SW480 (cell line): ENCODE measurements at places on chromosomes 4 and X.

DNA sequence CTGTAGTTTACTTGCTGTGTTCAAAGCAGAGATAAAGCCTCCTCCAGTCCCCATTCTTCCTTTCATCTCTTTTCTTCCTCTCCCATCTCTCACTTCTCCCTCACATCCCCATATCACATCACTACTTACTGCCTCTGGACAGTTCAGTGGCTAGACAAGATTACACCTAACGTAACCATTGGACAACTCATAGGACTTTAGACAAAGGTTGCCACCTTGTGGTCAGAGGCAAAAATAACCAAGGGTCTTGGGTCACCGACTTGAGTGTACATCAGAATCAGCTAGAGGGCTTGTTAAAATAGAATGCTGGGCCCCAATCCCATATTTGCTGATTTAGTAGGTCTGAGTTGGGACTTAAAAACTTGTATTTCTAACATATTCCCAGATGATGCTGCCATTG lies 109.3 kb upstream of the DGKK start:
- DNase-seq = peak; percentile 63

- DNase-seq = no peak
These were observed 109.0 kb downstream of the ENOX2 start for GRCh38 chrX:130793975-130794374.

DNA sequence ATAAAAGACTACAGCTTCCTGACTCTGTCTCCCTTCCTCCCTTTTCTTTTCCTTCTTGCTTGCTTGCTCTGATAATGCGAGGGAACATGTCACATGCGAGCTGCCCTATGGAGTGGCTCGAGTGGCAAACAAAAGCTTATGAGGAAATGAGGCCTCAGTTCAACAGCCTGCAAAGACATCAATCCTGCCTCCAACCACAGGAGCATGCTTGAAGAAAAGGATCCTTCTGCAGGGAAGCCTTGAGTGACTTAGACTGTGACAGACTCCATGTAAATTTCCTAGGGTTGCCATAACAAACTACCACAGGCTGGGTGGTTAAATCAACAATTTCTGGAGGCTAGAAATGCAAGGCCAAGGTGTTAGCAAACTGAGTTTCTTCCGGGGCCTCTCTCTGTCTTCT lies 152.5 kb downstream of the NR3C2 start:
- DNase-seq = no peak

GRCh38 chr4:127149086-127149485 lies 483.7 kb upstream of the INTU start:
- no peak for DNase-seq

DNA sequence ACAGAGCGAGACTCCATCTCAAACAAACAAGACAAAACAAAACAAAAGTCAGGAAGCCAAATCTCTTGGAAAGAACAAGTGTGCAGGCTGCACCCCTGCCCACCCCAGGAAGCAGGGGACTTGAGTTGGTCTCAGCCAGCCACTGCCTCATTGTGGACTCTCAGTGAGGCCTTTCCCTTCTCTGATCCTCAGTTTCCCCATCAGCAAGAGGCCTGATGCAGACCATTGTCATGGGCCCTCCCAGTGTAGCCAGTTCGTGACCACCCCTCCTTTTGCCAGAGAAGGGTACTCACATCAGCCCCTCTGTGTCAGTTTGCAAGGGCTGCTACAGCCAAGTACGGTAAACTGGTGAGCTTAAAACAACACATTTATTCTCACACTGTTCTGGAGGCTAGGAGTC lies 48.9 kb upstream of the MAMLD1 start:
- DNase-seq = no peak

- no peak for DNase-seq
These were observed 1131.6 kb upstream of the PCDH7 start for GRCh38 chr4:29588617-29589016.

GRCh38 chr4:113783701-113784100 lies 22.2 kb upstream of the CAMK2D start:
- DNase-seq = no peak

DNA sequence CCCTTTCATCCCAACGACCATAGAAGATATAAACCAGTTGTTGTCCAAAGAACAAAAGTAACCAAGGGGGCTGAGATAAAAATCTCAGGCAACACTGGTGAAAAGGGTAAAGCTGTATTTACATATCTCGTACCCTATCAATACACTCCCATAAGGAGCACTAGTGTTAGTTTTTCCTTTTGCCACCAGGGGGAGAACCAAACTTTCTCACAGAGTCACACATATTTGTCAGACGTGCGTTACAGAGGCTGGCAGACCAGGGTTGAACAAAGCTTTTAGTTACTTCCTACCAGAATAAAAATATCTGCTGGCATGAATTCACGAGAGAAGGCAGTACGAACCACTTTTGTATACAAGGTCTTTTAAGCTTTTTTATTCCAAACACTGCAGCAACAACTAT lies 88.3 kb downstream of the AMELX start:
- peak; percentile 41 for DNase-seq

DNA sequence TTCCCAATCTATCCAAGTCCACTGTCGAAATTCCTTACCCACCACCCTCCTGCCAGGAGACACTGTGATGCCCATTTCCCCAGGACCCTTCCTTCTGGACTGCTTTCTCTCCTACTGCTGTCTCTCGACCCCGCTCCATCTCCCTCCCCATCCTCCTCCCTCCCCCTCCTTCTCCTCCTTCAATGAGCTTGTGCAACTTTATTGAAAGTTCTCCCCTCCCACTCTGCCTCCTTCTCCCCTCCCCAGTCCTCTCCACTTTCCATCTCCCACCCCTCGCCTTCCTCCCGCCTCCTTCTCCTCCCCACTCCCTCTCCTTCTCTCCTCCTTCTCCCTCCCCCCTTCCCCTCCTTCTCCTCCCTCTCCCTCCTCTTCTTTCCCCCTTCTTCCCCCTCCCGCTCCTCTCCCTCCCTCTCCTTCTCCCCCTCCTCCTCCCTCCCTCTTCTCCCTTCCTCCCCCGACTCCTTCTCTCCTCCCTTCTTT lies 116.6 kb upstream of the FAT1 start:
- no peak for DNase-seq

- peak; percentile 11 for DNase-seq
These were observed 201.9 kb upstream of the AGTR2 start for GRCh38 chrX:115968436-115969252.

DNA sequence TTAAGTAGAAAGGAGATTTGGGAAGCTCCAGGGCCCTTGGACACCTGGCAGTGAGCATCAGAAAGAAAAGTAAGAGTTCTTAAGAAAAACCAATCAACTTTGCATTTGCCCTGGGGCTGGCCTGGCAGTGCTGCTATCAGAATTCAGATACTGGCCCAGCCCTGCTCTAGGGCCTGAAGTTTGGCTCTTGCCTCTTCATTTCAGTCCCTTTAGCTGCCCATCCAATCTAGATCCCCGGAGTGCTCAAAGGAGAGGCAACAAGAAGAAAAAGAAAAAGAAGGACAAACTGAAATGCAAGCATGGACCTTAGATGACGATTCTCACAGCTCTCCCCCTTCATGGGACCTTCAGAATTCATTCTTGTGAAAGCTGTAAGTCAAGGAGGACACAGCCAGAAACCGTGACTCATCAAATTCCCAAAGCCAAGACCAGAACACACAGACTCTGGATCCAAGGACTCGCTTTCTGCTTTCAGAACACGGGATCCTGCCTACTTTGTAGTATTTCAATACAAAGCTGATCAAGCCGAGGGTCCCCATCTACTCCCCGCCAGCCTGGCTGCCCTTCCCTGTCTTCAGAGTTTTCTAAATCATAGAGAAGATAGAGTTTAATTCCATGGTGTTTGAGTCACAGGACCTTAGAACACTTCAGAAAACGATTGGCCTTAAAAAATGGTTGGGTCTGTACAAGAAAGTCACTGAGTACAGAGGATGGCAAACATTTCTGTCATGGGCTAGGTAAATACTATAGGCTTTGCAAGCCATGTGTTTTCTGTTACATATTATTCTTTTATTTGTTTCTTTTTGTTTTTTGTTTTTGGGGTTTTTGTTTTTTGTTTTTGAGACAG lies 103.7 kb downstream of the RBM47 start:
- DNase-seq = no peak

DNA sequence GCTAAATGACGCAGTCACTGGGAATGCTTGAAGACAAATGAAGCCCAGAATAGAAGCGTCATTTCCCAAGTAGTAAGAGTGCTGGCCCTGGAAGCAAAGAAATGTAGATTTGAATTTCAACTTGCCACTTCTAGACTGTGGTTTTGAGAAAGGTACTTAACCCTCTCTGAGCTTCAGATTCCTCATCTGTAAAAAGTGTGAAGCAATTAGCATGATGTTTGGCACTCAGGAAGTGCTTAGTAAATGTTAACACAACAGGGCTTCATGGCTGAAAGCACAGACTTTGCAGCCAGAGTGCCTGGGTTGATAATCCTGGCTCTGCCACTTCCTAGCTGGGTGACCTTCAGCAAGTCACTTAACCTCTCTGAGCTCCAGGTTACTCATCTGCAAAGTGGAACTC lies 147.4 kb upstream of the RPS6KA3 start:
- DNase-seq = no peak

- DNase-seq = no peak
These were observed 5.1 kb upstream of the MYOZ2 start for GRCh38 chr4:119130365-119131065.

DNA sequence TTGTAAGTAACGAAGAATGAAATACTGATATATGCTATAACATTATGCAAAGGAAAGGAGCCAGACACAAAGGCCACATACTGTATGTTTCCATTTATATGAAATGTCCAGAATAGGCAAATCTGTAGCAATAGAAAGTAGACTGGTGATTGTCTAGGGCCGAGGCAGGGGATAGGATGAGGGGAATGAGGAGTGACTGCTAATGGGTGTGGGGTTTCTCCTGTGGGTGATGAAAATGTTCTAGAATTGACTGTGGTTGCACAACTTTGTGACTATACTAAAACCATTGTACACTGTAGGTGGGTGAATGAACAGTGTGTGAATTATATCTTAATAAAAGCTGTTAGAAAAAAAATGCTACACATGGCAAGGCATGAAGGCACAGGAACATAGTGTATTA lies 19.9 kb upstream of the SUPT20HL1 start:
- no peak for DNase-seq

DNA sequence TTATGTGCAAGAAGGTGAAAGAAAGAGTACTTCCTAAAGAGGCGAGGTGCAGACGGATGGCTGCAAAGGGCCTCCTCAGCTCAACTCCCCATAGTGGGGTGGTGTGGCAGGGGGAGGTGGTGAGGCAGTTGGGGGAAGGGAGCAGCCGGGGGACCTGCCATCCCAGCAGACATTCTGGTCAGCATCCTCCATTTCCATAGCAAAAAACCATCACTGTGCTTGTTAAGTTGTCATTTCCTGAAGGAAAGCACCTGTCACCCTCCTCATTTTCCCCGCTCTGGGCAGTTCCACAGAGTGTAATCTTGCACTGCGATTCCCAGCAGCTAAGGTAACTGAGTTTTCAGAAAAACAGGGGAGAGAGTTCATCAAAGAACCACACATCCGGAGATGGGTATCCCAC lies 51.5 kb downstream of the TSPAN5 start:
- DNase-seq = no peak

DNA sequence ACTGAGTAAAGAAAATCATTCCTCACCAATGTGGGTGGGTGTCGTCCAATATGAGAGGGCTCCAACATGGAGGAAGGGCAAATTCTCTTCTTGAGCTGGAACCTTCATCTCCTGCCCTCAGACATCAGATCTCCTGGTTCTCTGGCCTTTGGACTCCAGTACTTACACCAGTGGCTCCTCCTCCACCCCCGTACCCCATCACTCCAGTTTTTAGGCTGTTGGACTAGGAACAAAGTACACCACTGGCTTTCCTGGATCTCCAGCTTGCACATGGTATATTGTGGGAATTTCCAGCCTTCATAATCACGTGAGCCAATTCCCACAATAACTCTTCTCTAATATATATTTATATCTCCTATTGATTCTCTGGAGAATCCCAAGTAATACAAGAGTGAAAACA lies 196.9 kb downstream of the PDHA2 start:
- no peak for DNase-seq

- no peak for DNase-seq
These were observed 83.2 kb upstream of the ARHGAP24 start for GRCh38 chr4:85391589-85392410.

DNA sequence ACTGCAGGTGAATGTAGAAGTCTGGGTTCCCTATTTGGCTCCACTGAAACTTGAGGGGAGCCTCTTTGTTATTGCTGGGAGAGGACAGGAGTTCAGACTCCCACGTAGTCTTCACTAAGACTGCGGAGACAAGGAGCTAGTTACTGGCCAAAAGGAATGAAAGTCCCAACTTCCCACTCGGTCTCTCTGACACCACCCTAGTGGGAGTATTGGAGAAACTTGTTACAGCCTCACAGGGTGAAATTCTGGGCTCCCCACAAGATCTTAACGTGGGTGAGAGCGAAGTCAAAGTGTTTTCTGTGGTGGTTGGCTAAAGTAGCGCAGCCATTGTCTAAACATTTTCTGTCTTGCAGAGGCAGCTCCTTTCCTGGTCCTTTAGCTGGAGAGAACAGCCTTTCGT lies 13.5 kb downstream of the MYOZ2 start:
- no peak for DNase-seq

GRCh38 chrX:22073928-22074327 lies 41.8 kb downstream of the PHEX start:
- DNase-seq = no peak

- no peak for DNase-seq
These were observed 36.1 kb downstream of the HDAC8 start for GRCh38 chrX:72536542-72536941.

- no peak for DNase-seq
These were observed 676.1 kb upstream of the ATOH1 start for GRCh38 chr4:93152491-93152890.

DNA sequence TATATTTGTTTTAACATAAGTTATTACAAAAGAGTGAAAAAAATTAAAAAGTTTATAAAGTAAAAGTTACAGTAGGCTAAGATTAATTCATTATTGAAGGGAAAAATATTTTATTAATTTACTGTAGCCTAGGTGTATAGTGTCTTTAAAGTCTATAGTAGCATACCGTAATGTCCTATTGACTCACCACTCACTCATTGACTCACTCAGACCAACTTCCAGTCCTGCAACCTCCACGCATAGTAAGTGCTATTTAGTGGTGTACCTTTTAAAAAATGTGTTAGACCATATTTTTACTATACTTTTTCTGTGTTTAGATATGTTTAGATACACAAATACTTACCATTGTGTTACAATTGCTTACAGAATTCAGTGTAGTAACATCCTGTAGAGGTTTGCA lies 841.1 kb downstream of the CENPC start:
- no peak for DNase-seq

DNA sequence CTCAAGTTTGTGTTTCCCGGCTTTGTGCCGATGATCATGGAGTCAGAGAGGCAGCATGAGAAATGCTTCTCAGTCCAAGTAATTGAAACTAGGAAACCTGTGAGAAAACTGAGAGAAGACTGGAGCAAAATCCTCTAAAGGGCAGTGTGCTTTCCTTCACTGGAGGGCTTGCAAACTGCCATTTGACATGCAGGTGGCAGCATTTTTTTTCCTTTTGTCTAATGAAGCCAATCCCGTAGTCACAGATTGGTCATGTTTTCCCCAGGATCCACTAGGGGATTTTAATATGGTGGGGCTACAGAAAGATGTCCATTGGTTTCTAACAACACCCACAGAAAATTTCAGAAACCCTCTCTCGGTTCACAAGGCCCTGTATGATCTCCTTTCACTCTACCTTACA lies 117.4 kb upstream of the NUDT10 start:
- DNase-seq = peak; percentile 15
